ENCODE measurements at places on chromosomes 5 and 9. TPM values are rescaled to one million over a fixed set of nuclear protein-coding genes. Genes with fewer than 3 reads are reported as not detected.

Gene PCDHGB2
- 0.08 TPM for total RNA-seq

Gene ARHGAP26
- 5.2 TPM for total RNA-seq

Gene GHR
- total RNA-seq = 2.0 TPM

Gene PCDHGB1
- total RNA-seq = 0.23 TPM

Gene SLC4A9
- total RNA-seq = not detected

Gene SEMA5A
- total RNA-seq = 1.7 TPM
